ENCODE measurements at places on chromosomes 1 and 21.

- DNase-seq = no peak
These were observed 14.3 kb upstream of the WDTC1 start for GRCh38 chr1:27220096-27220495.

DNA sequence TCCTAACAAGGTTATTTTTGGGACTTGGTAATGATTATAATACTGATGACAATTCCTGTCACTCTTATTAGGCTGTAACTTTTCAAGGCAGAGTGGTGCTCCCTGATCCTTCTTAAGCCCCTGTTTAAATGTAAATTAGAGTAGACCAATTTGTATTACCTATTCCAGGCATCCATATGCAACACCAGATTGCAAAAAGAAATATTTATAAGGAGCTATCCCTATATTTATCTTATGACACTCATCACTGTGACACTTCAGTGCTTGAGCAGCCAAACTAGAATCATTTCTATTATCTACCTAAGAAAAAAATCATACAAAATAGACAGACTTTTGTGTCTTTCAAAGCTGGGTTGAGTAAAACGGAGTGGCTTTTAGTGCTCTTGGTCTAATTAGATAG is 462.7 kb downstream of the ADGRL2 start:
- DNase-seq = no peak

DNA sequence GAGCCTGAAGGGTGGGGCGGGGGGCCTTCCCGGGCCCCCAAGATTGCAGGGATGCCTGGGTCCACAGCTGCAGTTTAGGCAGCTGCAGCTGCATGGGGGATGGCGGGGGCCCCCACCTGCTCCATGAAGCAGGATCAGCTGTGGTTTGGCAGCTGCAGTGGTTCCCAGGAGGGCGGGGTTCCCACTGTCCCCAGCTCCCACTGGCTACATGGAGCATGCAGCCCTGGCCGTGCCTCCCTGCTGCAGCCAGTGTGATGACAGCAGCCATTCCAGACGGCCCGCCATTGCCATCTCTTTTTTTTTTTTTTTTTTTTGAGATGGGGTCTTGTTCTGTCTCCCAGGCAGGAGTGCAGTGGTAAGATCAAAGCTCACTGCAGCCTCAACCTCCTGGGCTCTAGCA is 992 bp upstream of the C1QA start:
- no peak for DNase-seq

DNA sequence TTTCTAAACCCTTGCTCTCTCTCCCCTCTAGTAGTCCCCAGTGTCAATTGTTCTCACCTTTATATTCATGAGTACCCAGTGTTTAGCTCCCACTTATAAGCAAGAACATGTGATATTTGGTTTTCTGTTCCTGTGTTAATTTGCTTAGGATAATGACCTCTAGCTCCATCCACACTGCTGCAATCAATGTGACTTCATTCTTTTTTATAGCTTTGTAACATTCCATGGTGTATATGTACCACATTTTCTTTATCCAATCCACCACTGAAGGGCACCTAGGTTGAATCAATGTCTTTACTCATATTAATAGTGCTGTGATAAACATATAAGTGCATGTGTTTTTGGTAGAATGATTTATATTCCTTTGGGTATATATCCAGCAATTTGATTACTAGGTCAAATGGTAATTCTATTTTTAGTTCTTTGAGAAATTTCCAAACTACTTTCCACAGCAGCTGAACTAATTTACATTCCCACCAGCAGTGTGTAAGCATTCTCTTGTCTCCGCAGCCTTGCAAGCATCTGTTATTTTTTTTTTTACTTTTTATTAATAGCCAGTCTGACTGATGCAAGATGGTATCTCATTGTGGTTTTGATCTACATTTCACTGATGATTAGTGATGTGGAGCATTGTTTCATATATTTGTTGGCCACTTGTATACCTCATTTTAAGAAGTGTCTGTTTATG is 277.8 kb downstream of the LTN1 start:
- no peak for DNase-seq

DNA sequence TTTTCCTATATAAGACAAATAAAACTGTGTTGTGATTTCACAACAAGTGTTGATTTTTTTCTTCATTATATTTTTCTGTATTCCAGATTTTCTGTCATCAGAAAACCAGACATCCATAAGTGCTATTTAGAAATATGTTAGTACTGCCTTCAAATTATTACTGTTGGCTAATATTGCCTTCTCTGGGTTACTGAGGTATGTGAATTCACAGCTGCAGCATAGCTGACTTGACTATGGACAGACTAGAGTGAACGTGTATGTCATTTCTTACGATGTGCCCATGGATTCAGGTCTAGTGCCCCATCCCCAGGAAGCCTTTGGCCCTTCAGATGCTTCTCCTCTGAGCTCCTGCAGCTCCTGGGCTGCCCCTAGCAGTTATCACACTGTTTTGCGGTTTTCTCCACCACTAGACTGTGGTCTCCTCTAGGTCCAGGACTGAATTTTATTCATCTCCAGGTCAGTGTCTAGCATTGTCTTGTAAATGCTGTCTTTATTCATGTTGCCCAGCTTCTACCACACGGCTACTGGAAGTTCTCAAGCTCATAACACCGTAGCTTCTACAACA is 118.5 kb downstream of the FGGY start:
- DNase-seq = no peak

DNA sequence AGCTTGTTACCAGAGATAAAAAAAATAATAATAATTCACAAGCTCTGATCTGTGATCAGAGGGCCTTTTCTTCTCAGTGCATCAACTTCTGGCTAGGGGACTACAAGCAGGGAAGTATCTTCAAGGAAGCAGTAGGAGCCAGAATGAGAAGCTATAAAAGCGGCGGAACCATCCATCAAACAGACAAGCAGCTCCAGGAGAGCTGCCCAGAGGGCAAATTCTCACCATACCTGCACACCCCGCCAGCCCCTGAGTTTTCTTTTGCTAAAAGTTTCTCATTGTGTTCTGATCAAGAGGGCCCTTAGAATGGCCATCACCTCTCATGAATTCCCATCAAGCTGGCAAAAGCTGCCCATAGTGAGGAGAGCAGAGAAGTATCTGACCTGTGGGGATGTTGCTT is 99.4 kb downstream of the SMYD2 start:
- no peak for DNase-seq

GRCh38 chr1:115365738-115366137 is 27.7 kb upstream of the NGF start:
- DNase-seq = no peak

GRCh38 chr1:214370615-214371014 is 89.7 kb downstream of the SMYD2 start:
- DNase-seq = no peak
